NCI-H146 (cell line): ENCODE measurements at places on chromosomes 12 and 14.

GRCh38 chr12:39803151-39803550, 183.5 kb upstream of the ABCD2 start:
- no peak for DNase-seq

GRCh38 chr12:66345212-66345611, 42.9 kb downstream of the HELB start:
- no peak for DNase-seq

DNA sequence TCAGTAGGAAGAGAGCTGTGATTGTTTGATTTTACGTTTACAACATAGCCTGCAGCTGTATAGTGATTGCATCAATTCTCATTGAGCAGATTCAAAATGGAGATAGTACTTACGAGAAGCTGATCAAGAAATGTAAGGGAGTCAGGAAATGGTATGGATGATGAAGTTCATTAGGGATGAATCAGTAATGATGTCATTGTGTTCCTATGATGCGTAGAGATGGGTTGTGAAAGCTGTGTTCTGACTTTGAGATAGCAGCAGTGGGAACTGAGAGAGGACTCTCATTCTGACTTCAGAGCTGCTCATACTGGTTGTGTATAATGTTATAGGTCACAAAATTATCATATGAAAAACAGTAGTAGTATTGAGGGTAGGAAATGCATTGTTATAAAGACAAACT, 44.0 kb downstream of the TTLL5 start:
- DNase-seq: no peak

GRCh38 chr14:76352639-76353281, 23.2 kb upstream of the ESRRB start:
- no peak for DNase-seq

GRCh38 chr14:71536015-71536740, 396.1 kb upstream of the RGS6 start:
- DNase-seq: no peak

GRCh38 chr12:120125792-120126634, 9.5 kb upstream of the RAB35 start:
- no peak for DNase-seq

- DNase-seq: no peak
Measured at GRCh38 chr12:113314121-113314529, 20.8 kb downstream of the SLC8B1 start.

GRCh38 chr14:105067140-105067968, 2.1 kb upstream of the GPR132 start:
- DNase-seq: no peak

- no peak for DNase-seq
Measured at GRCh38 chr12:91249054-91249453, 66.4 kb upstream of the DCN start.

- peak; percentile 81 for DNase-seq
Measured at GRCh38 chr14:51873221-51873893, 12.9 kb downstream of the GNG2 start.

- no peak for DNase-seq
Measured at GRCh38 chr14:44170101-44170500, 337.0 kb downstream of the FSCB start.

GRCh38 chr12:356276-356988, 32.7 kb downstream of the KDM5A start:
- DNase-seq: no peak

DNA sequence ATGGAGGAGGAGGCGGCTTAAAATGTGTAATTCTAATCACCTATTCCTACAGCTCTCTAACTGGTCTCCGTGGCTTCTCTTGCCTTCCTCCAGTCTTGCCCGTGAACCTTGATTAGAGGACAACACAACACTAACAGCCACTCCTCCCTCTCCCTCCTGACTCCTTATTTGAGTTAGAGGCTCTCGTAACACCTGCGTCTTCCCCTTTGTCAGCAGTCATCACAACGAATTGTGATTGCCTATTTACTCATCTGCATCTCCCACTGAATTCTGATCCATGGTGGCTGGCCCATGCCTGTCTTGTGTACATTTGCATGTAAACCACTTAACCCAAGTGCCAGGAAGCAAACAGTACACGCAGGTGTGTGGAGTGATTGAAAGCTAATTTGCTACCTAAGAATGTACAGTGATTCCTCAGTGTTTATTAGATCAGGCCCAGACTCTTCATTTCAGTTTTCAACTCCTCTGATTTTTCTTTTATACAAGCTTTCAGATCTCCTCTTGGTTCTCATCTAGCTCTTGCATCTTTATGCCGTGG, 154.5 kb downstream of the MON2 start:
- peak; percentile 97 for DNase-seq

DNA sequence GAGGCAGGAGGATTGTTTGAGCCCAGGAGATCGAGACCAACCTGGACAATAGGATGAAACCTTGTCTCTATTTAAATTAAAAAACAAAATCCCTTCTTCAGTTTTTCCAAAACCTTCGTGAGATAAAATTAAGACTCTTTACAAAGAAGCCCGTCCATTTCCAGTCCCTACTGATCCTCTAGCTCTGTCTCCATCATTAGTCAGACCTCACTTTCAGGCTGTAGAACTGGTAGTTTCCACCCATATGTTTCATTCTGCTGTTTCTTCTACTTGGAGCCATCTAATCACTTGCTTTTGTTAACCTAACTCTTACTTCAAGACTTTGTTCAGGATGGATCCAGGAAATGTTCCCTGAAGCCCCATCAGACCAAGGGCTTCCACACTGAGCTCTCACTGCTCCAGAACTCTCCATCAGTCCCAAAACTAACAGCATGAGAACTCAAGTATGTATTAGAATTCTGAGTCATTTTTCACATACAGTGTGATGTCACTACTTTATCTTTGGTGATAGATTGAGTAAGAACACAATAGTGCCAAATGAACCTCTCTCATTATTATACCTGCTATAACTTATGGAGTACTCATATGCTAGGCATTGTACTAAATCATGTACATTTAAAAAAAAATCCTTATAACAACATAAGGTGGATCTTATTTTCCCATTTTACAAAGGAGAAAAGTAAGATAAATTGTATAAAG, 90.8 kb downstream of the PRICKLE1 start:
- DNase-seq: no peak

GRCh38 chr12:229441-230191, 15.7 kb upstream of the SLC6A12 start:
- no peak for DNase-seq

- no peak for DNase-seq
Measured at GRCh38 chr14:103830511-103831270, 16.7 kb downstream of the PPP1R13B start.

GRCh38 chr12:112677050-112677765, 114.3 kb upstream of the RPH3A start:
- DNase-seq: no peak
